ENCODE measurements at places on chromosomes 1 and 21.

DNA sequence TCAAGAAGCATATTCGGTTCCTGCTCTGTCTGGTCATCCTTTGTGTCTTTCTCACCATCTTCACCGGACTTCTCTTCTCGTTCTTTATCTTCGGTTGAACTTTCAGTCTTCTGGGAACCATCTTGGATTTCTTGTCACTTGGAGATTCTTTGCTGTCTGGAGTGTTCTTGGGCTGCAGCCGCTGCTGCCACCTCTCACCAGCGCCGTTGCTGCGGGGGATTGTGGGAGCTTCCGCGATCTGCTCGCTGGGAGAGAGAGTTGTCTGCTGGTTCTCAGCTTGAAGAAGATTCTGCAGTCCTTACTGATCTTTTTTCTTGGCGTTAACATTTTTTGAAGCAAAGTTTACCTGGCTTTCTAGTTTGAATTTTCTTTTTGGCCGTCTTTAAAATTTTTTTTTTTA is 1165.2 kb upstream of the PRMT6 start:
- no peak for DNase-seq

DNA sequence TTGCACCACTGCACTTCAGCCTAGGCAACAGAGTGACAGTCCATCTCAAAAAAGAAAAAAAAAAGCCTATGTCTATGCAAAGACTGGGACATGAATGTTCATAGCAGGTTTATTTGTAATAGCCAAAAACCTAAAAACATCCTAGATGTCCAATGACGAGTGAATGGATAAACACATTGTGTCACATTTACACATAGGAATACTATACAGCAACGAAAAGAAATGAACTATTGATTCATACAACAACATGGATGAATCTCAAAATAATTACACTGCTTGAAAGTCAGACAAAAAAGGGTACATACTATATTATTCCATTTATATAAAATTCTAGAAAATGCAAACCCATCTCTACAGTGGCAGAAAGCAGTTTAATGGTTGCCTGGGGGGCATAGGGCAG is 7.9 kb downstream of the STYXL2 start:
- no peak for DNase-seq

- no peak for DNase-seq
Observed at GRCh38 chr1:151055581-151055980, 3.8 kb downstream of the CDC42SE1 start.

GRCh38 chr1:223338811-223339746 is 24.9 kb downstream of the SUSD4 start:
- no peak for DNase-seq

- DNase-seq: peak; percentile 66
Observed at GRCh38 chr1:228646717-228647522, 88.4 kb upstream of the RHOU start.

DNA sequence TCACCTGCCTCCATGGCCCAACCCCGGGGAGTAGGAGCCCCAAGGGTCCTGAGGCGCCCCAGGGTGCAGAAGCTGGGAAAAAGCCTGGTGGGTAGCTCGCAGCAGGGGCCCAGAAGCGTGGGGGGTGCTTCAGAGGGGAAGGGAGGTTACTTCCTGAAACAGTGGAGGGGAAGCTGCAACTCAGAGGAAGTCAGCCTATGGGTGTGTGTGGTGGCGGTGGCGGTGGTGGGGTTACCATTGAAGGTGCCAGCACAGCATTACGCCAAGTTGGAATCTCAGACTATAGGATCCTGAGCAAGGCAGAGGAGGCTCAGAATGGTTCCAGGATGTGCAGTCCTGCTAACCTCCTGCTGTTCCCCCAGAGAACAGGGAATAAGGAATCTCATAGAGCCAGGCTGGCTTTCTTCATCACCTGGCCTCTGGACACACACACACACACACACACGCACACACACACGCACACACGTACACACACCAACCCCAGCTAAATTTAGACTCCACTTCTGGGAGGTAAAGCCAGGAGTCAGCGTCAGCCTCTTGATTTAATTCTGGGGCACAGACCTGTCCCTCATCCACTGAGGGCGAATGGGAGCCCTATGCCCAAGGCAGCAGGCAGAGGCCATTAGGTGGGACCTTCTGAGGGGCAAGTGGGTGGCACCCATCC is 1.3 kb downstream of the DENND4B start:
- DNase-seq: peak; percentile 78

DNA sequence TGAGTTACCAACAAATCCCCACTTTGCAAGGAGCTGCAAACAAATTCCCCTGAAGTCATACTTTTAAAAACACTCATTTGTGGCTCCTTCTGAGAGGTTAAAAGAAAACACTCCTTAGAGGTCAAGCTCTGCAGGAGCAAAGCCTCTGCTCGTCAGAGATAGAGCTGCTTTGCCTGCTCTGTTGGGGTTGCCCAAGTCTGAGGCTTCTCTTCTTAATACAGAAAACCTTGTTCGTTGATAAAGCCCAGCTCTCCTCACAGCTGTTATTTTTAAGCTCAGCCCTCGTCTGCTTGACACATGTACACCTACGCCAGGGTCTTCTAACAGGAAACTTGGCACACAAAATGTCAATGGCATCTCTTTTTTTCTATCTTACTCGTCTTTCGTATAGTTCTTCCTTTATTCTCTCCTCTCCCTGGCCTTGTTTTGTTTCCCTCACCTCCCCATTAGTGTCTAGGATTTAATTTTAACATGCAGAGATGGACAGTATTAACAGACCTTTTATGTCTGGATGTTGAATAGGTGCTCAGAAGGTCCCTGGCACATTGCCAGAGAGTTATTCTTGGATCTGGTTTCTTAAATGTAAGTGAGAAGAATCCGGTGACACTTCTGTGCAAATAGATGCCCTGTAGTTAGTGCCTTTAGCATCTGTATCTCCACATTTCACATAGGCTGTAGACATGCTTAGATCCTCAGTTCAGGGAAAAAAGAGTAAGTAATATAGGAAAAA is 86.0 kb downstream of the LRRC53 start:
- no peak for DNase-seq

DNA sequence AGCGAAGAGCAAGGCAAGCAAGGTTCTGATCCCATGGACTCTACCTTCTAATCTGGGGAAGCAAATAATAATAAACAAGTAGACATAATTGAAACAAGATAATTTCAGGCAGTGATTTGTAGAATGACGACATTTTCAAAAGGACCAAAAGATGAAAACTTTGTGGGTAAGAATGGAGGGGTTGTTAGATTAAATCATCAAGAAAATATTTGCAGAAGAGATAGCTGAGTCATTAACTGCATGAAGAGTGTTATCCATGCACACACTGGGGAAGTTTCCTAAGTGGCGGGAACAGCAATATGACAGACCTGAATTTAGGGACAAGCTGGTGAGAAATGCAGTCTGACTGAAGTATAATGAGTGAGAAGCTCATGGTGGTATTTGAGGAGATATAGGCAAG is 583.1 kb upstream of the RGS18 start:
- DNase-seq: no peak

GRCh38 chr1:32242341-32242851 is 4.6 kb upstream of the FAM167B start:
- DNase-seq: peak; percentile 66

GRCh38 chr1:60010690-60011089 is 62.9 kb downstream of the C1orf87 start:
- no peak for DNase-seq

DNA sequence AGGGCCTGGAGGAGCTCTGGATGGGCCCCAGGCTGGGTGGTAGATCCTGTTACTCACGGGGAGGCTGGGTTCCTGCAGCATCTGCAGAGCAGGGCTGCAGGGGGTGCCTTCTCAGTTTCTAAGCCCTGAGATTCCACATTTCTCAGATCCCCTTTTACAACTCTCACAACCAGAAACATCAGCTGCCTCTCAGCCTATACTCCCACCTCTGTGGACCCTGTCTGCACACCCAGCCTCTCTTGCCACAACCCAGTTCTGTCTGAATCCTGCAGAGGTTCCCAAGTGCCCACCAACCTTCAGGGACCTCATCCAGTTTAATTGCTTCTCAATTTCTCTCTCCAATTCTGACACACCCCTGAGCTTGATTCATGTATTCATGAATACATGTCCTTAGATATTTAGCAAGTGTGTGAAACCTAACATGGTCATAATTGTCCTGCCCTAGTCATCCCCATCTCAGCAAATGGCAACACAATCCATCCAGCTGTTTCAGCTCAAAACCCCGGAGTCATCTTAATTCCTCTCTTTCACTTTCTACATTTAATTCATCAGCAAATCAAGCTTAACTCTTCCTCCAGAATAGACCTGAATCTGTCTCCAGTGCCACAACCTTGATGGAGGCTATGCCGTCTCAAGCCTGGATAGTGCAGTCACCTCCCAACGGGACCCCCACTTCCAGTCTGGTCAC is 57.0 kb upstream of the NEK2 start:
- no peak for DNase-seq

DNA sequence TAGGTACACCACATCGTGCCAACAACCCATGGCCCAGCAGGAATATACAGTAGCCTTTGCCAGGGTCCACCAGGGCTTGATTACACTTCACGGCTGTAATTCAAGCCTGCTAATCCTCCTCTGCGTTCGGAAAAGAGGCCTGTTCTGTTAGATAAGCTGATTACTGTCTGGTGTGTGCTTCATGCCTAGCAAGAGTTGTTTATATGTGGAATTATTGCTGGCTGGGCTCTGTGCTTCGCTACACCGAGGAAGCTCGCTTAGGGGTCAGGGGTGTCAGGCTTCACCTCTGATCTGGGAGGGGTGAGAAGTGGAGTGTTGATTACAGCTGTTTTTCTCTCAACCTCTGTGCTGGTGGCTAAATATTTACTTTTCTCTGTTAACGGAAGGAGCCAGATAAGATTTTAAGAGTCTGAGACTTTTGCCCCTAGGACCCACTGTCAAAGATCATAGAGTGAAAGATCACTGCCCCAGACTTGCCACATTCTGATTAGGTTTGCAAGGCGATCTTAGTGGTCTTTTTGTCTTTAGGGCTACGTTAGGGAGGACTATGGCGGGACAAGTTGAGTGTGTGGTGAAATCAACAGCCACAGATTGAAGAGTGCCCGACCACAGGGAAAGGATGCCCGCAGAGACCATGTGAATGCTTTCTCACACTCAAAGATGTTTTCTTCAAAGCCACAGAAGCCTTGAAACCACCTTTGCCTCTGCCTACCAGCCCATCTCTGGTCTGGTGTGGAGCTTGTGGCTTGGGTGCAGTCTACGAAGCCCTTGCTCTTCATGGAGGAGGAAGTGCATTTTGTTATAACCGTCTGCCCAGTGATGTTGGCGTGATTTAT is 216.1 kb downstream of the PBX1 start:
- peak; percentile 72 for DNase-seq

- DNase-seq: no peak
Observed at GRCh38 chr1:76715474-76715873, 151.8 kb upstream of the ST6GALNAC5 start.

DNA sequence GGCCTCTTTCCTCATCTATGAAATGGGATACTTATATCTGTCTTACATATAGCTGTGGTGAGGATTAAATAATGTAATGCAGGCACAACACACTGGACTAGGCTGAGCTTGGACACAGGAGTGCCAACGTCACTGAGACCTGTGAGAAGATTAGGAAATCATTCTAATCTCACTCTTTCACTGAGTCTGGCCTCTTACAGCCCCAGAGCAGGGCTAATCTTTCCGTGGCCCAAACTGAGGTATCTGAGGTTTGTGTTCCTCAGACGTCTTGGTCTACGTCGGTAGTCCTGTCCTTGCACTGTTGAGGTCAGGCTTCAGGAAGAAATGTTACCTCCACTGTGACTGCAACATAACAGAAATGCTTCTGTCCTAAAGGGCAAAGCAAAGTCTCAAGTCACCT is 22.6 kb upstream of the A3GALT2 start:
- DNase-seq: no peak

GRCh38 chr1:63835128-63835527 is 61.3 kb downstream of the ROR1 start:
- DNase-seq: no peak

- DNase-seq: no peak
Observed at GRCh38 chr1:226943156-226943555, 3.1 kb downstream of the COQ8A start.

GRCh38 chr1:150619576-150620509 is 9.6 kb downstream of the ENSA start:
- DNase-seq: no peak

- DNase-seq: no peak
Observed at GRCh38 chr1:31032266-31032665, 33.3 kb downstream of the PUM1 start.

DNA sequence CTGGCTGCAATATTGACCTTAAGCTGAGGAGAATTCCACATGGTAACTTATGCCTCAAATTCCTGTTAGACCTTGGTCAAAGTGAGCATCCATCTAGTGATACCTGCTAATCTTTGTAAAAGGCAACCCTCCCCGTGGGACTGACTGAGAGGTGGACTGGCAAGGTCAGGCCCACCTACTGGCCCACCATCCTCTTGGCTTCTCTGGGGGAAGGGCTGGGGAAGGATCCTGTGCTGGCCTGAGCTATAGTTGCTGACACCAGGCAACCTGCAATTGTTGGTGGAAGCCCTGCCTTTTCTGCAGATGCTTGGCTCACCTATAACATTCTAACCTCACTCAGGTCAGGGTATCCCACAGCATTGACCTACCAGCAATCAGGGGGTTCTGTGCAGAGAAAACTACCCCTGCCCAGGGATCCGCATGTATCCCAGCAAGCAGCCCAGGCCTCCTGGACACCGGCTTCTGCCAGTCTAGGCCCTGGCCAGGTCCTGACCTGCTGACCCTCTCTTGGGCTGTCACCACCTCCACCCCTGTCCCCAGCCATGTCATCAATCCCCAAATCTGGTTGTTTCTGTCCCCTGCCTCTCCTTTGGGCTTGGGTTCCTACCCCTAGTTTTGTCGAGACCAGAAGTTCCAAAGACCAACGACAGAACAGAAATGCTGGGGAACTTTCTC is 108.1 kb upstream of the EDN2 start:
- DNase-seq: no peak

GRCh38 chr1:52880206-52880605 is 37.6 kb downstream of the ZYG11A start:
- no peak for DNase-seq

DNA sequence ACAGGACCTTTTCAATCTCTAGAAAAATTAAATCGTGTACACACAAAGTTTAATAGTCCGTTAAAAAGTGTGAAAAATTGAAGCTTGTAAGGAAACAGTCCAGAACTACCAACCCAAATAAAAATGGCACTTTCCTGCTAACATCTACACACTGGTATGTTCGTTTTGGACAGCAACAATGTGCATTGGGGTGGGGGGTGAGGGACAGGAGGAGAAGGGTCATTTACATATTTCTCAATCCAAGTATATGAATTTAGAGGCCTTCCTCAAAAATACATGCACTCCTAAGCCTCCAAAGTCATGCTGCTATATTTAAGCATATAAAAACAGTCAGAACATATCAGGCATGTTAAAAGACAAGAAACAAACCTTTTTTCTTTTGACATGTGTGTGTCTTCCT is 2.5 kb downstream of the PPP1R15B start:
- no peak for DNase-seq

GRCh38 chr1:183956559-183957188 is 80.9 kb downstream of the COLGALT2 start:
- DNase-seq: peak; percentile 64

- DNase-seq: no peak
Observed at GRCh38 chr1:180311011-180311730, 81.1 kb downstream of the LHX4 start.

GRCh38 chr1:101363891-101364318 is 127.1 kb downstream of the S1PR1 start:
- no peak for DNase-seq

GRCh38 chr1:180953291-180954004 is 40.8 kb downstream of the KIAA1614 start:
- peak; percentile 45 for DNase-seq

- DNase-seq: no peak
Observed at GRCh38 chr1:17181781-17182464, 23.0 kb upstream of the PADI1 start.
